Fibroblast of the aortic adventitia (primary cell): ENCODE measurements at places on chromosomes 5 and 9.
A peak's percentile ranks its signal among the peaks of the same experiment; 100 is the strongest.

DNA sequence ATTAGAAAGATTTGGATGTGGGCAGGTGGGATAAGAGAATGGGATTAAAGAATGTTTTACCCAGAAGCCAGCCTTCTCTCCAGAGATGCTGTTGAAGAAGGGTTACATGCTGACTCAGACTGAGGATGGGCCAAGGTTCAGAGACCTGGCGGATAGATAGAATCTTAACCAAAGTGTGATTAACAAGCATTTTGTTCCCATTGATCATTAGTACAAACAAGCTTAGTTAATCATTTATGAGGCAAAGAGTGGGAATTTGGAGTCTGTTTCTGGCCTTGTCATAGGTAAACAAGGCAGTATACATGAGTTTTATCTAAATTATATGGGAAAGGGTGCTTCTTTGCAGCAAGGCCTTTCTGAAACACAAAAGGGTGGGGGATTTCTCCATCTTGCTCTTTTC, 20.8 kb upstream of the DTWD2 start:
- no peak for DNase-seq

DNA sequence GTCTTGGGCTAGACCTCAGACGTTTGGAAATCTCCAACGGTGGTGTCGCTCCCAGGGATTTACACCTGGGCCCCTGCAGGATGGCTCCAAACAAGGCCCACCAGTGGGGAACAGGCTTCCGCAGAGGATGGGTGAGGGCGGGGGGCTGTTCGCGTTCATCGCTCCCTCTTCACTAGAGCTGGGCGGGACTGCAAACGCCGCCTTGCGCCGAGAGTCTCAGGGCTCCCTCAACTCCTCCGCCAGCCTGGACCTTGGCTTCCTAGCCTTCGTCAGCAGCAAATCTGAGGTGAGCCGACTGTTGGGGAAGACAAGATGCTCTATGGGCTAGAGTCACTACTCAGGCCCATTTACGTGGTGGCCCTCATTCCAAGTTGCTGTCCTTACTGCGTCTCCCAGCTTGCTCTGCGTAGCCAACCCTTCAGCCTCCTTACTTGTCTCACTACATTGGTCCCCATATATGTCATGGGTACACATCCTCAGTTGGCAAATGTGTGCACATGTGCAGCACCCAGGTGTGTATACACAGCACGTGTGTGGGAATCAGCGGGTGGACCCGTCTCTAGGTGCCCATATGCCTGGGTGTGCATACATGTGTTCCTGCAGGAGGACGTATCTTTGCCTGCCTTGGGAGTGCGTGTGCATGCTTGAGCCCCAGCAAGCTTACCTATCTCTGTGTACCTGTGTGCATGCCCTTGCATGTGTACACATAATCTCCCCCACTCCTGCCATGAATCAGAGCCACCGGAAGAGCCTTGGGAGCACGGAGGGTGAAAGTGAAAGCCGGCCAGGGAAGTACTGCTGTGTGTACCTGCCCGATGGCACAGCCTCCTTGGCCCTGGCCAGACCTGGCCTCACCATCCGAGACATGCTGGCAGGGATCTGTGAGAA, 10.5 kb downstream of the RGS14 start:
- DNase-seq: no peak

DNA sequence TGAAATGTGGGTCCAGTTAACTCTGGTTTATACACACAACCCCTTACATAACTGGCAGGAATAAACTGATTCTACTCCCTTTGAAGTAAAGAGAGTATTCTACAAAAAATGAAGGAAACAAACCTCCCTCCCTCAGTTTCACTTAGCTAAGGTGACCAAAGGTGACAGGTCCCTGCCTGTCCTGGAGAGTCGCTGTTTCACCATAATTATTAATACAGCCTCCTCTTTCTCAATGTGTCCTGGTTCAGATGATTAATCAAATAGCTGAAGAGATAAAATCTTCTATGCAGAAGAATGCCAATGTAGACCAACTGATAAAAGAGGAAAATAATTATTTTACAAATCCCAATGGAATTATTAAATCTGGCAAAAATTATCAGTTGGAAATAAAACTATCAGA, 163.7 kb upstream of the GNA14 start:
- DNase-seq: no peak

DNA sequence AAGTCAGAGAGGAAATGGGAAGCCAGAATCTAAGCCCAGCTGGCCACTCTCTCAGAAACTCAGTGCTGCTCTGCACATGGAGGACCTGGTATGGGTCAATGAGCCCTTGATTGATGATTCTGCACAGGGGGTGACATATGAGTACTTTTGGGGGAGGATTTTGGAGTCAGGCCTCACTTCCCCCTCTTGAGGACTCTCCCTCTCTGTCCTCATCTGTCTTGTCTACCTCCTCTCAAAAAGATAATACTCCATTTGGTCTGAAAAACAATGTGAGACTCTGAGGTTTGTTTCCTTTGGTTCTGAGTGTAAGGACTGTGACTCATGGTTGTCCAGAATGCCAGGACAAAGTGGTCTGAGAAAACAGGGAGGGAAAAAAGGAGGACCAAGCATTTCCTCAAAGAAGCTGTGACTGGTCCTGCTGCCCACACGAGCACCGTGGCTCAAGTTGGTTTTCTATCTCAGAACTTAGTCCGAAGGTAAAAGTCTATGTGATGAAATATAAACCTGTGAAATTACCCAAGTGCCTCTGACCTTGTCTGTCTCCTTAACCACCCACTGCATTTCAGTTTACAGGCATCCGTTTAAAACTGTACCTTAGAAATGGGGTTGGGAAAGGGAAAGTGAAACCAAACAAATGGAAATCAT, 11.1 kb downstream of the TTC39B start:
- DNase-seq: peak; percentile 73

DNA sequence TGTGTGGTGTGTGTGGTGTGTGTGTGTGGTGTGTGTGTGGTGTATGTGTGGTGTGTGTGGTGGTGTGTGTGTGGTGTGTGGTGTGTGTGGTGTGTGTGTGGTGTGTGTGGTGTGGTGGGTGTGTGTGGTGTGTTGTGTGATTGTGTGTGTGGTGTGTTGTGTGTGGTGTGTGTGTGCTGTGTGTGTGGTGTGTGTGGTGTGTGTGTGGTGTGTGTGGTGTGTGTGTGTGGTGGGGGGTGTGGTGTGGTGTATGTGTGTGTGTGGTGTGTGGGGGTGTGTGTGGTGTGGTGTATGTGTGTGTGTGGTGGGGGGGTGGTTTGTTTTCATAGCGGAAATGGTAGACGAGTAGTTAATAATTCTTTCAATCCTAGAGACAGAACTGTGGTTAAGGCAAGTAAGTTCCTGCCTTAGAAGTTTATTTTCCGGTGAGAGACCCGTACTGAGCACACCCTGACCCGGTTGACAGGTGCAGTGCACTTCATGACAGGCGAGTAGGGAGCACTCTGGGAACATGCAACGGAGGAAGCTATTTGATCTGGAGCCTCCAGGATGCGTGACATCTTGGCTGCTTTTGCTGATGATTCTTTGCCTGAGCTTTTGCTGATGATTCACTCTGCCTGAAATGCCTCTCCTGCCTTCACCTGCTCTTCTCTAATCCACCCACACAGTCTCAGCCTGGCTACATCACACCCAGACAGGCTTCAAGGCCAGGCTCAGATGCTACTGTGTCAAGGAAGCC, 21.7 kb upstream of the FAT2 start:
- DNase-seq: no peak

DNA sequence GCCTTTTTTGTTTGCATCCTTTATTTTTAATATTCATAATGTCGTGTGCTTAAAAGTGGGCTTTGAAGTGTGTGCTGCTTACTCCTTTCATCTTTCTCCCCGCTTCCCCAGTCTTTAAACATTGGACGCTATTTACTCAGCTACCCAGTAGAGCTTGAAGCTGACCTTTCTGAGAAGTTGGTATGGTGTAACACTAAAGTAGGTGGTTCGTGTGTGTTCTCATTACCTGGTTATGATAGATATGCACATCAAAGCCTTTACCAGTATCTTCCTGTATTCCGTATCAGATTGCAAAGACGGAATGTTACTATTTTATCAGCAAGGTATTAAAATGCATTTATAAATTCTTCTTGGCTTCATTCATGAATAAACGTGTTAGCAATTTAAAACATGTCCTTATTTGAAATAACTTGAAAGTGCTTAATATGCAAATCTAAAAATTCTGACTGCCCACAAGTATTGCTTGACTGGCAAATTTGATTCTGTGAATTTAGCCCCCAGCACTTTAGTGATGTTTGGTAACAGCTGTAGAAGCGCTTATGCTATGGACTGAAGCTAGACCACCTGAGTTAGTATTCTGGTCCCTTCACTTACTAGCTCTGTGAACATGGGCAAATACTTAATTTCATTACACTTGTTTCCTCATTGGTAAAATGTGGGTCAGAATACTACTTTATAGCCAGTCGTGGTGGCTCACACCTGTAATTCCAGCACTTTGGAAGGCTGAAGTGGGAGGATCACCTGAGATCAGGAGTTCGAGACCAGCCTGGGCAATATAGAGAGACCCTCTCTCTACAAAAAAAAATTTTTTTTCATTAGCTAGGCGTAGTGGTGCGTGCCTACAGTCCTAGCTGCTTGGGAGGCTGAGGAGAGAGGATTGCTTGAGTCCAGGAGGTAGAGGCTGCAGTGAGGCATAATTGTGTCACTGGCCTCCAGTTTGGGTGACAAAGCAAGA, 1.7 kb downstream of the RRAGA start:
- DNase-seq: no peak

- no peak for DNase-seq
Observed at GRCh38 chr5:32003981-32004380, 170.1 kb downstream of the GOLPH3 start.

DNA sequence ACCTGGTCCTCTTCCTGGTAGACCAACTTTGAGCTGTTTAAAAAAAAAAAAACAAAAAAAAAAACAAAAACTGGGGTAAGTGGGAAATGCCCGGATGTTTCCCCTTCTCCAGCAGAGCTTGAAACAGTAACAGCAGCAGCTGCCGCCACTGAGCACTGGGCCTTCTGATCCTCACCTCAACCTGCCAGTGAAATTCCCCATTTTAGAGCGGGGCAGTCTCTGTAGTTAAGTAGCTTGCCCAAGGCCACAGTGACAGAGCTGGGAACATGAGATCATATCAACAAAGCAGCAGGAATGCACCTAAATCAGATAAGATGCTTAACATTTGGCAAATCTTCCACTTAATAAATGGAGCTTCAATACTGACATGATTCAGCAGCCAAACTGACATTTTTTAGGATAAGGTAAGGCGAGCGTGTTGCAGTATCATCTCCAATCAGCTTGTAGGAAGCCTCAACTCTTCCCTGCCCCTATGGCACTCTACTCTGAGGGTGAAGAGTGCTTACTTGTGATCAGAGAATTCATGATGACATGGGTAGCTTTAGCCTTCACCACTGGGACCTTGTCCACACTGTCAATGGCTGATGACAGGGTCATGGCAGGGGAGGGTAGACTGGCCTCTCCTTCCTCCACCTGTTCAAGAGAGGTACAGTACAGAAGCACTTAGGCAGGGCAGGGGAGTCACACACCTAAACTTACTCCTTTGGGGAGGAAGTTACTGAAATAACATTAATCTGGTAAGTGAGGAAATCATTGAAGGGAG, 9.3 kb downstream of the KIAA1191 start:
- no peak for DNase-seq

DNA sequence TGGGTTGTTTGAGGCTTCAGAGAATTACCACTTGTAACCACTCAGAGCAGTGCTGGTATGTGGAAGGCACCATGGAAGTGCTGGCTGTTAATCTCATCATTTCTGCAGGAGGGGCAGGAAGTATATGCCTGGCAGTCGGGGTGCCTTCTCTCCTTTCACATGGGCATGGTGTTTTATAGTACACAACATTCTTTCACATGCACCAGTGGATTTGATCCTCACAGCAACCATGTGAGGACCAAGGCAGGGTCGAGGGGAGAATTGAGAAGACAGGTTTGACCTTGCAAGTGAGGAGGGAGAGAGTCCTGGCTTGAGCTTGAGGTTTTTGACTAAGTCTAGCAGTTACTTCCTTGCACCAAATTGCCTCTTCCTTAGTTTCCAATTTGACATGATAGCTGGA, 38.0 kb upstream of the TRPC7 start:
- no peak for DNase-seq

- DNase-seq: no peak
Observed at GRCh38 chr5:68181039-68181599, 34.4 kb upstream of the PIK3R1 start.

DNA sequence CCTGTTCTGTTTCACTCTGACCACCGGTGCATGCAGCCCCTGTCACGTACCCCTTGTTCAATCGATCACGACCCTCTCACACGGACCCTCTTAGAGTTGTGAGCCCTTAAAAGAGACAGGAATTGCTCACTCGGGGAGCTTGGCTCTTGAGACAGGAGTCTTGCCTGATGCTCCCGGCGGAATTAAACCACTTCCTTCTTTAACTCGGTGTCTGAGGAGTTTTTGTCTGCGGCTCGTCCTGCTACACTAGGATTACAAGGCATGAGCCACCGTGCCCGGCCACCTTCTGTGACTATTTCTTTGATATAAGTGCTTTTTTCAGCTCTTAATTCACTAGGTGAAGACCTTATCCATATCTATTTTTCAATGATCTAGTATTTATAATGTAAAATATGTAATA, 167.5 kb downstream of the TTC39B start:
- no peak for DNase-seq

DNA sequence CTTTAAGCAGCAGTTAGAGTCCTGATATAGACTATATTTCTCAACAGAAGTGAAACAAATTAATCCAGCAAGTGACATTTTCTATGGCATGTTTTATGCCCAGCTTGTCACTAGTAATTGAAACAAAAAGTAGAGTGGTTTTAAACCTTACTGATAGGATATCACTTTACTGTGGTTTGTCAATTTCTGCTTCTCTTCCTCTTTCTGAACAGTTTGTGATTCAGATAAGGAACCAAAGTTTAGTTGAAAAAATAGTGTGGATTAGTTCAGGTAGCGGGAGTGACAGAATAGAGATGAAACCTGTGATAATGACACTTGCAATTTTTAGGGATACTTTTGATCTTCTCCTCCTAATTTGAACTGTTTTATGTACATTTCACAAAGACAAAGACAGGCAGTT, 485.7 kb upstream of the EDIL3 start:
- DNase-seq: no peak

DNA sequence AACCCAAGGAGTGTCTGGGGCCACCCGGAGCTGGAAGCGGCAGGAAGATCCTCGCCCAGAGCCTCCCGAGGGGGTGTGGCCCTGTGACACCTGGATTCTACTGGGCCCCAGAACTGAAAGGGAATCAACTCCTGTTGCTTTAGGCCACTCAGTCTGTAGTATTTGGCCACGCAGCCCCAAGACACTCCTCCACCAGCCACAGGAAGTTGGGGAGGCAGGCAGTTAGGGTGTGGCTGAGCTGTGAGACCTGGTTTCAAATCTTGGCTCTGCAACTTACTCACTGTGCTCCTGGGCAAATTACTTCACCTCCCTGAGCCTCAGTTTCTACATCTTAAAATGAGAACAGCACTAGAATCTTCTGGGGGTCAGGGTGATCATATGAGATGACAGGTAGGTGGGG, 119.8 kb upstream of the PPP1R26 start:
- no peak for DNase-seq

GRCh38 chr5:122713041-122713440, 61.8 kb upstream of the SNX2 start:
- DNase-seq: no peak

DNA sequence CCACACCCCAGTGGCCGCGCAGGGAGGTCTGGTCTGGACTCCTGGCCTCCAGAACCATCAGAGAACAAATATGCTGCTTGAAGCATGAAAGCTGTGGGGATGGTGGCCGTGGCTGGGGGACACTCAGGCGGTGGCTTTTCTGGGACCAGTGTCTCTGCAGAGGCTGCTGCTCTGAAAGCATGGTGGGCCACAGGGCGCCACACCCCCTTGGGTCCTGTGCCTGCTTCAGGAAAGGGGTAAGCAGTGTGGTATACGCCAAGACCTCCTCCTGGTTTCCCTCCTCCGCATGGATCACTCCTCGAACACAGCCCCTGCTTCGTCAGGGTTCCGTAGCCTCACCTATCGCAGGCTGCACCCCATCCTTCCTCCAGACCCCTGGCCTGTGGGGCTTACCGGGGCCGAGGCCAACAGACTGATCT, 19.7 kb upstream of the TERT start:
- no peak for DNase-seq
